ENCODE measurements at places on chromosomes 5 and 9.

- peak; percentile 34 for DNase-seq
Measured at GRCh38 chr9:126587187-126588185, 26.2 kb upstream of the LMX1B start.

- no peak for DNase-seq
Measured at GRCh38 chr5:137040641-137041340, 458.3 kb downstream of the SPOCK1 start.

DNA sequence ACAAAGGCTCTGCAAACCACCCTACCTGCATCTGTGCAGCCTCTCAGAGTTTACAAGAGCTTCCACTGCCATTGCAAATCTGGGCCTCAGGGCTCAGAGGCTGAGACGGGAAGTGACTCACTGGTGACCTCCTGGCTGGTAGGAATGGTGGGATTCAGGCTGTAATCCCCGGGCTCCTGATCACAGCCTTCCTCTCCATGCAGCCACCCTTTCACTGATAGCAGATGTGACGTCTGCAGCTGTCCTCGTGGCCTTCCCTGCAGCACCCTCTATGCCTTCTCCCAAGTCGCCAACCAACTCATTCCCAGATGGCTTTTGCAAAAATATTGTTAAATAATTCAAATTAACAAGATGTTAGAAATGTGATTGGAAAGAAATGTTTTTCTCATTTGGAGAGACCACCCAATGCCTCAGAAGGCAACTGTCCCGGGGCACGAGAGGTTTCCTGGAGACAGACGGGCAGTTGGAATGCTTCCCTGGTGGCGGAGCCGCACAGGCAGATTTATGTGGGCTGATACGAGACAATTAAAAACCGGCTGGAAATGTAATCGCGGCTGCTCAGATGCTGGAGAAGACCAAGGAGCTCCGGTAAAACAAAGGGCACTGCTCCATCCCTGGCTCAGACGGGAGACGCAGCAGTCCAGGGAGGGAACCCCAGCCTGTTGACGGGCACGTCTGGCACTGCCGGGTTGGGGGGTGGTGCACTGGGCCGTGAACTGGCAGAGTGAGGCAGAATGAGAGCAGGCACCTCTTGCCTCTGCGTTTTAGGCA lies 34.4 kb upstream of the SLC25A51 start:
- DNase-seq, result no peak

- no peak for DNase-seq
Measured at GRCh38 chr9:110619831-110620230, 40.3 kb upstream of the SVEP1 start.

DNA sequence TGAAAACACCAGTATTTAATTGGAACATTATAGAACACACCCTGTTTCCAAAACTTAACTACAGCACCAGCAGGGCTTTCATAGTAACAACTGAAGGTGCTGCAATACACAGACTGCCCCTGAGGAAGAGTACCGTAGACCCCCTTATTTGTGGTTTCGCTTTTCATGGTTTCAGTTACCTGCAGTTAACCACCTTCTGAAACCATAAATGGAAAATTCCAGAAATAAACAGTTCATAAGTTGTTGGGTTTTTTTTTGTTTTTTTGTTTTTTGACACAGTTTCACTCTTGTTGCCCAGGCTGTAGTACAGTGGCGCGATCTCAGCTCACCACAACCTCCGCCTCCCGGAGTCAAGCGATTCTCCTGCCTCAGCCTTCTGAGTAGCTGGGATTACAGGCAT lies 9.5 kb upstream of the GLDC start:
- no peak for DNase-seq

DNA sequence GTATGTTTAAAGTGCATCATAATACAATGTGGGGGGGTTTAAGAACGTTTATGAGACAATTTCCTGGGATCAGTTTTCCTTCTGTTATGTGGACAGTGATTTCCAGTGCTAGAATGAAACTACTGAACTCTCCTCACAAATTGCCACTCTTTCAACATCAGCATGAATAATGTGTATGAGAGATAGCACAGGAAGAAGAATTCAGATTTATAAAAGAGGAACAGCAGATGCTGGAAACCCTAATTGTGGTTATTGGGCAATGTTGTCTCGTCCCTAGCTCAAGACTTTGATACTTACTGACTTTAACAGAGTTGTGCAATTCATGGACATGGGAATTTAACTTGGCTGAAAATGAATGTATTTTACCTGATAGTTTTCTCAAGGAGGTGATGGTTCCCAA lies 410.8 kb upstream of the MEF2C start:
- no peak for DNase-seq

GRCh38 chr9:100714372-100715099 lies 136.7 kb downstream of the CAVIN4 start:
- peak; percentile 68 for DNase-seq

GRCh38 chr9:91589101-91589553 lies 165.5 kb upstream of the NFIL3 start:
- DNase-seq, result no peak

DNA sequence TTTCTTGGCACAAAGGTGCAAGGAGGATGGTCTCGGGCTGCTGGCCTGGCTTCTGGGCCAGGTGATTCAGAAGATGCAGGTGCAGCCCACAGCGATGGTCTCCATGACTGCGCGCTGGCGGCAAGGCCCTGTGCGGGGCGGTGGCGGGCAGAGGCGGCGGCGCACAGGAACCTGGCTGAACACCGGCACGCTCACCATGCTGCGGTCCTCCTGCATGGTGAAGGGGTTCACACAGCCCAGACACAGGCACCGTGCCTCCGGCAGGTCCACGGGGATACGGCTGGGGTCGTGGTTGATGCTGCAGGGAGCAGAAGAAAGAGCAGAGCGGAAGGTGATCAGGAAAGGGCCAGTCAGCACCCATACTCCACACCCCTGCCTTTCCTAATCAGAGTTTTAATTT lies 4.8 kb downstream of the IL17B start:
- no peak for DNase-seq

GRCh38 chr5:138469540-138470321 lies 4.5 kb downstream of the EGR1 start:
- DNase-seq, result no peak

GRCh38 chr5:174397206-174397605 lies 327.2 kb upstream of the MSX2 start:
- DNase-seq, result no peak
